CD4-positive, alpha-beta T cell treated with Interleukin-15 for 4 hours (primary cell): ENCODE measurements at places on chromosomes 16 and 17.

DNA sequence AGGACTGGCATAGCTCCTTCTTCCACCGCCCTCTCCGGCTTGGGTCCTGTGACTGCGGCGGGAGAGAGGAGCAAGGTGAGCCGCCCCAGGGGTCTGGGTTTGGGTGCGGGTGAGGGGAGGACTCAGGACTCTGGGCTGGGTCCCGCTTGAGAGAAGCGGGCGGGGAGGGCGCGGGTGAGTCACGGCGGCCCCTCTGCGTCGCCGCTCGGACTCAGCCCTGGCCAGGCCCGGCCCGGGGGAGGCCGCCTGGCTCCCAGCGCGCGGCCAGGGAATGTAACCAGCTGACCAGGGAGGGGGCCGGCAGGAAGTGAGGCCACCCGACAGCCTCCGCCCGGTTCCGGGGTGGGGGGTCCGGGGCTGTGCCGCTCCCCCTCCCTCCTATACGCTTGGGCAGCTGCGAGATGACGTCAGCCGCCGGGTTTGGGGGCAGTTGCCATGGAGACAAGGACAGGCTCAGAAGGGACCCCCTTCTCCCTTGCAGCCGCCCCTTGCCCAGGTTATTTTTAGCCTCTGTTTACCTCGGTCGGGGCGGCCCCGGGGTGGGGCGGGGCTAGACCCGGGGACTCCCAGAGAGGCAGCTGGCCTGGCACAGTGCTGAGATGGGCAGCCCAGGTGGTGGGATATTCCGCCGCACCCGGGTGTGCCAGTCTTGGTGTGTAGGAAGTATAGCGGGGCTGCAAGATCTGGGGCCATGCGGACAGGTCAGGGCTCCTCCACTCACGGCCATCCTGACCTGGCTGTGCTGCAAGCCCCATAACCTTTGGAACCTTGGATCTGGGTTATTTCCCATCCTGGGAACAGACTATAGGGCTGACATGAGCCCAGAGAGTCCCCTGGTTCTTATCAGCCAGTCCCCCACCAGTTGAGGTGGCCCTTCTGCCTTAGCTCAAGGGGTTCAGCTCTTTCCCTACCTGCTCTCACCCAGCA, 1.6 kb downstream of the RIPOR1 start:
- no peak for DNase-seq

DNA sequence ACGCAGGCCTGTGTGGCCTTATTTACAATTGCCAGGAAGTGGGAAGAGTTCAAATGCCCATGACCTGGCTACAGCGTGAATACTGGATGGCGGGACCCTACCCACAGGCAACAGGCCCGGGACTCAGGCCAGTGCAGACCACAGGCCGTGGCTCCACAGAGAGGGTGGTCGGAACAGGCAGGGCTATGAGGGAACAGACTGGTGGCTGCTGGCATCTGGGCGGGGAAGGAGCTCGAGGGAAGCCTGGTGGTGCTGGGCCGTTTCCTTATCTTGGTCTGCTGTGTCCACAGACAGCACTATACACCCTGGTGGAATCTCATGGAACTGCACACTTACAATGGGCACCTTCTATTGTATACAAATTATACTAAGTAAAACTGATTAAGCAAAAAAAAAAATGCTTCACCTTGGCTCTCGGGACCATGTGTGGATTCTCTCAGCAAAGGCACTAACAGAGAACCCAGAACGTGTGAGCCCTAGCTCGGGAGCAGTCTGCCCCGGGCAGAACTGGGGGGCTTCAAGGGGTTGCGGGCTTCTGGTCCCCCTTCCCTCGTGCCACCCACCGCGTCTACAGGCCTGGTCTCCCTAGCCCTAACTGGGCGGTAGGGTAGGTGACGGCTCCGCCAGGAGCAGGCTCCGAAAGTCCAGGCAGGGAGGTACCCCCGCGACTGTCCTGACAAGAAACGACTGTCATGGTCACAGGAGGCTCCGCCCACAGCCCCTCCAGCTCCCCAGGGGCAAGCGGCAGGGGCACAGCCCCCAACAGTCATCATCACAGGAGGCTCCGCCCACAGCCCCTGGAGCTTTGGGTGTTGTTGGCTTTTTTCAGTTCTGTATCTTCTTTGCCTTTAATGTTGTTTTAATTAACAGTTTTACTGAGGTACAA, 21.8 kb downstream of the CEP131 start:
- DNase-seq = peak; percentile 6

DNA sequence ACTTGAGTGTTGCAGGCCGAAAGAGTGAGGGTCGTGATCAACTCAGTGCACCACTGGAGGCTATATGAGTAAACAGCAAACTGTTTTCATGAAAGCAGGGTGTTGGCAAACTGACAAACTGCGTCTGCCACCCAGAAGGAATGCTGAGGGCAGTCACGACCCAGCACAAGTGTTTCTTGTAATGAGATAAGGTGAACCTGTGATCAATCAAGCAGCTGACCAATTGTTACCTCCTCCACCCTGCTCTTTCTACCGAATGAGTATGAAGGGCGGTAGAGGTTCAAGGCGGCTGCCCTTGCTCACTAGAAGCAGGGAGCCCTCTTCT, 5.5 kb upstream of the SRL start:
- DNase-seq = no peak

DNA sequence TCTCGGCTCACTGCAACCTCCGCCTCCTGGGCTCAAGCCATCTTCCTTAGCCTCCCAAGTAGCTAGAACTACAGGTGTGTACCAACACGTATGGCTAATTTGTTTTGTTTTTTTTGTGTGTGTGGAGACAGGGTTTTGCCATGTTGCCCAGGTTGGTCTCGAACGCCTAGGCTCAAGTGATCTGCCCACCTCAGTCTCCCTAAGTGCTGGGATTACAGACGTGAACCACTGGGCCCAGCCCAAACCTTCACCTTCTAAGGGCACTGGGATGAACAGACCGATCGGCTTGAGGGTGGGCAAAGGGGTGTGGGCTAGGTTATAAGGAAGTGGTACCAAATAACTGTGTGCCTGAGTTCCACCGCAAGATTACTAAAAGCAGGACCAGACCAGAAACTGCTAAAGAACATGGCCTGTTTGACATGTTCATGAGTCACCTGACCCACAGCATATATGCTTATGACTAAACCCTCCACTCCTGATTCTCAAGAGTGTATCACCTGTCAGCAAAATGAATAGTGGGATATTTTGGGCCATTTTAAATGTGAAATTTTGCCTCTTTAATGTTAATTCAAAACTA, 8.1 kb downstream of the TMEM97 start:
- DNase-seq = no peak

DNA sequence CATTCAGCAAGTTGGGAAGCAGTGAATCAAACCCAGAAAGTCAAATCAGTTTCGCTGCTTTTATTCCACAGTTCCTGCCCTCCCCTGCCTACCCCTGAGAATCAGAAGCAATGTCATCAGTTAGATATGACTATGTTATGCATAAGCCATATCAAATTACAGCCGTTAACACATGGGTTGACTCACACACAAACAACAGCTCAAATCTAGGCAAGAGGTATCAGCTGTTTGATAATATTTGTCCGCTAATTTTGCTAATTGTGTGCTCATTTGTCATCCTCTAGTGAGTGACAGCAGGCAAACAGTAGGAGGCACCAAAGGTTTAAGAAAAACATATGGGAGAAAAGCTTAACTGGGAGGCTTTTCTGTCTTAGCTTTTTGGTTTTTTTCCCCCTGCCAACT, 327.4 kb upstream of the CCL2 start:
- DNase-seq = no peak

- no peak for DNase-seq
These were observed 878.0 kb upstream of the GOT2 start for GRCh38 chr16:59612094-59612493.

DNA sequence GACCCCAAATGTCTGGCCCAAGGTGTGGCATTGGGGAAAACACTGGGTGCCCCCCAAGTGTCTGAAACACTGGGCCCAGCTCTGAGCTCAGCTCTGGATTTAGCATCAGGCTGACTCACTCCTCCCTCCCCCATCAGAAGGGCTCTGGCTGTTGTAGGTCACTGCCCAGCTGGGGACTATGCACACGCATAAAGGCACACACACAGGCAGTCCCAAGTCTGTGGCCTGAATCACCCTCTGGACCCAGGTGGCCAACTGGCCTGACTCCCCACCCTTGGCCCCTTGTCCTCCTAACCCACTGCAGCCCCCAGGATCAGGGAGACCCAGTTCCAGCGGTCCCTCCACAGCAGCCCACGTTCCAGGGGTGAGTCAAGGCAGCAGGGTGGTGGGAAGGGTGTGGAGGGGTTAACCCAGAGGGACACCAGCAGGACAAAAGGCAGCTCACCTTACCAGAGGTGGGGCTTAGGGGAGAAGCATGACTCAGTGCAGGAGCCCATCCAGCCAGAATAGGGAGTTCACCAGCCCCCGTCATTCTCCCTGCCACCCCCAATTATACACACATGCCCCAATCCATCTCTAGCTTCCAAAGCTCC, 47.0 kb downstream of the MYO18A start:
- no peak for DNase-seq

- peak; percentile 10 for DNase-seq
These were observed 14.9 kb upstream of the DDX19A start for GRCh38 chr16:70331588-70332358.

- DNase-seq = peak; percentile 50
These were observed at the start of gene TPPP3 for GRCh38 chr16:67393111-67393787. Gene TPPP3, minus strand, starts transcription at chr16:67393498. Its CDS starts 2,387 bp downstream, at chr16:67391111.

DNA sequence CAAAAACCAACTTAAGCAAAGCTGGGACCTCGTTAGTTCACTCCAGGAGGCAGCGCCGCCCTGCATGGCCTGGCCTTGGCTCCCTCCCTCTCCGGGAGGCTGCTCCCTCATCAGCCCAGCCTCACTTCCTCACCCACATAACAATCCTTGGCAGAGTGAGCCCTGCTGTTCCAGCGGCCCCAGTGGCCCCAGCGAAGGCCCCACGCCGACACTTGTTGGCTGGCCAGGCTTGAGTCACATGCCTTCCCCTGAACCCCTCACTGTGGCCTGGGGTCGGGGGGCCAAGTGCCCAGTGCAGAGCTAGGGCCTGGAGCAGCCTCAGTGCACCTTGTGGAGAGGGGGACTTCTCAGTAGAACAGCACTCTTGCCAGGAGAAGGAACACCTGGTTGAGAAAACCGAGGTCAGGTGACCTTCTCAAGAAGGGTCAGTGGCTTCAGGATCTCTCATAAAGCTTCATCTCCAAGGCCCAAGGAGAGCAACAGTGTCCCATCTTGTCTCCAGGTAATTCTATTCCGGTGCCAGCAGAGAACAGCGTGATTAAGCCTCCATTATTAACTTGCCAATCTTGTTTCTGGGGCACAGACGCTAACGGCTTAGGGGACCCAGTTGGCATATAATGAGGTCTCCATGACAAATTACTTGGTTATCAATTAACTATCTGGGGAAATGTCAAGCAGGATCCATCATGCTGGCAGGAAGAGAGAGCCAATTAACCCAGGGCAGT, 26.8 kb downstream of the ENDOV start:
- no peak for DNase-seq

DNA sequence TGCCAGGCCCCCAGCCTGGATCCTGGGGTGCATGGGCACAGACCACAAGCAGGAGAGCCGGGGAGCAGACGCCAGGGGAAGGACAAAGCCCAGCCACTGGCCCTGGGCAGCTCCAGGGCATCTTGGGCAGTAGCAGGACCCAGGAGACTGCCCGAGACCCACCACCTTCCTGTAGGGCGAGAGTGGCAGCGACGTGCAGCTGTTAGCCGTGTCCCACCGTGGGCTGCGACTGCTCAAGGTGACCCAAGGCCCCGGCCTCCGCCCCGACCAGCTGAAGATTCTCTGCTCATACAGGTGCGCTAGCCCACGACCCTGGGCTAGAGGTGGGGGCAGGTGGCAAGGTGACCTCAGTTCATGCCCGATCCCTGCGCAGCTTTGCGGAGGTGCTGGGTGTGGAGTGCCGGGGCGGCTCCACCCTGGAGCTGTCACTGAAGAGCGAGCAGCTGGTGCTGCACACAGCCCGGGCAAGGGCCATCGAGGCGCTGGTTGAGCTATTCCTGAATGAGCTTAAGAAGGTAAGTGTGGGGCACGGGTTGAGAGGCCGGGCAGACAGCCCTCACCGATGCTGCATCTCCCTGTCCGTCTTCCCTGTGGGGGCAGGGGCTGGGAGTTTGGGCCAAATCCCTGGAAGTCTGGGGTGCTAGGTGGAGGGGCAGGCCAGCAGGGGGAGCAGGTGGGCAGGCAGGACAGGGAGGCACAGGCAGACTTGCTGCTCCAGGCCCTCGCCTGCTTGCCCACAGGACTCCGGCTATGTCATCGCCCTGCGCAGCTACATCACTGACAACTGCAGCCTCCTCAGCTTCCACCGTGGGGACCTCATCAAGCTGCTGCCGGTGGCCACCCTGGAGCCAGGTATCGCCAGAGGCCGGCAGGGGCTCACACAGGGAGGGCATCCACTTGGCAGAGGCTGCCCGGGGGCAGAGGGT, 13.5 kb upstream of the SMIM5 start:
- no peak for DNase-seq
